Caudate nucleus (tissue), 63 donors: ENCODE measurements at places on chromosomes 1 and 21.

GRCh38 chr1:108182959-108183700 is 17.0 kb downstream of the SLC25A24 start:
- DNase-seq: no peak

GRCh38 chr1:52876843-52877242 is 34.3 kb downstream of the ZYG11A start:
- no peak for DNase-seq

GRCh38 chr1:74713849-74714248 is 19.0 kb downstream of the CRYZ start:
- DNase-seq: no peak

DNA sequence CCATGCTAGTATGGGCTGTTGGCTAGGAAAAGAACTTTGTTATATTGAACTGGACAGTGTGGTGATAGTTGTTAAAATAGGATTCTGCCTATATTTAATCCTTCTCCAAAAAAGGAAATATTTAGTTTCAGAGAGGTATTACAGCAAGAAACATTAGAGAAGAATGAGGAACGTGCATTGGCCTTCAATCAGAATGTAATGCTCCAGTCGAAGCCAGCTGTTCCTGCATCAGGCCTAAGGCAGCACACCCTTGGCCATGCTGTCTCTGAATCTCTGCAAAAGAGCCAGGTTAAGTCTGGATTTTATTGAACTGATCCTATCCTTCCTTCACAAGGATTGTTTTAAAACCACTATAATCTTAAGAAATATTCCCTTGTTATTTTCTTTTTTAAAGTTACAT is 35.3 kb upstream of the RALGPS2 start:
- DNase-seq: no peak

DNA sequence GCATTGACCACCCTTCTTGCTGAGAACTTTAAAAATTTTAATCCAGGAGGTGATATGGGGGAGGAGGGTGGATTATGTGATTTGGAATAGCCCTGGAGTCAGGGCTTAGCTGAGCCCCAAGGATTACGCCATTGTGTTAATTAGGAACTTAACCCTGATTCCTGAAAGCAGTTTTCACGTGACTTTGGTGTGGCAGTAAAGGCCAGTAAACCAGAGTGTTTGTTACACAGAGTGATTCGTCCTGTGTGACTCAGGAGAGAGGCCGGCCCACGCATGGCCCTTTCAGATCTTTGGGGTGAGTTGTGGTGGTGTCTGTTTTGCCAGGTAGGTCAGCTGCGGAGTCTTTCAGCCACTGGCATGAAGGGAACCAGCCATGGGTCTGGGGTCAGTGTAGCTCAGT is 107.6 kb downstream of the NOS1AP start:
- no peak for DNase-seq

DNA sequence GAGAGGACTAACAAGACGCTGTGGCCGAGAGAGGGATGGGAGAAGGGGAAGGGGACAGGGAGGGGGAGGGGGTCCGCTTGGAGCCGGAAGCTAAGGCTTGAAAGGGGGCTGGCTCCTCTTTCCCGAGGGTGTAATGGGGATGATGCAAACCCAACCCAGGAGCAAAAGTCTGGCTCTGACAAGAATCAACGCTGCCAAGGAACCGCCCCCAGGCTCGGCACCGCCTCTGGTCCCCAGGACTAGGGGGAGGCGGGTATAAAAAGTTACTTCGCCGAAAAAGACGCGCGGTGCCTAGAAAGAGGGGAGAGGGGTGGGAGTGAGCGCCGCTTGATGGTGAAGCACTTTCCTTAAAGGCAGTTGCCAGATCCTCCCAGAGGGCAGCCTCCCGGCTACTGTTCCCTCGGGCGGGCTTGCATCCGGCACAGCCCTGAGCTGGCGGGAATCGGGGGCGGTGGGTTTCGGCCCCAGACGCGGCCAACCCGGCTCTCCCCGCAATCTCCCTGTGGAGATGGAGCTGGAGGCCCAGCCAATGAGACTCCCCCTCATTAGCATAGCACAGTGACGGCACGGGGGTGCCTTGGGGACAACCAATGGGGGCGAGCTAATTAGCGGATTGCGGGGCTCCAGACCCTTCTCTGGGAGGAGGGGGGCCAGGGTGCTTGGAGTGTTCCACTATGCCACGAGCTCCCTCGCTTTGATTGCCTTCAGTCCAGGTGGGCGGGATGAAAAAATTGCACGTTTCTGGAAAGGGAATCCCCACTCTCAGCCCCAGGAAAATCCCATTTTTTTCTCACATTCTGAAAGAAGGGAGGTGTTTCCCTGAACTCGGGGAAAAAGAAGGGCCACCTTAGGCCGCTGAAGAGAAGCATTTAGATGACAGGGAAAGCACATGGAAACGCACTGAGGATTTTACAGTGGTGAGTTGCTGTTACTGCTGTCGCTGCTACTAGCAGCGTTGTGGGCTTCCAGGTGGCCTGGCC is at the start of gene KCNT2:
KCNT2 (minus strand) TSS at position 51 of the 980 bp plus-strand sequence. CDS start 131 bp downstream, outside the sequence.
- DNase-seq: no peak

- DNase-seq: no peak
Measured at GRCh38 chr1:27357281-27358037, 9.3 kb downstream of the MAP3K6 start.

DNA sequence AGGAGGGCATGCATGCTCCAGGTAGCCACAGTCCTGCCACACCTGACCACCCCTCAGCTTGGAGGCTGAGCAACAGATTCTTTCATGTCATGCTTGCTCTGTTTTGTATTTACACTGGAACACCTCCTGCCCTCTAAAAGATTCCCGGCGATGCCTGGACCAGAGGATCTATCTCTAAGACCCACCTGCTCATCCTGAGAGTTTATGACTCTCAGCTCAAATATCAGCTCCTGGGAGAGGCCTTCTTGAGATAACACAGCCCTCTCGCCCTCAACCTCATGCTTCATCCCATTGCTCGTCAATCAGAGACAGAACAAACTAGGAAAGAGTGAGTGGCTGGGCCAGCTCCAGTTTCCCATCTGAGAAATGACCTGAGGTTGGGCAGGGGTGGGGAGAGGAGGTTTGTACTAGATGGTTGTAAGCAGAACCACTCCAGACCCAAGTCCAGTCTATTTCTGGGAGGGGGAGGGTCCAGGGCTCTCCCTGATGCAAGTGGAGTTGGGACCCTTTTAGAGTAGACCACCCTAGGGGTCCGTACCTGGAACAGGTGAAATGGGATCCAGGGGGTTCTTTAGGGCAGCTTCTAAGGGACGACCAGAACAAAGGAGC is 524.5 kb downstream of the MATN1 start:
- no peak for DNase-seq

GRCh38 chr1:87515781-87516180 is 187.1 kb downstream of the LMO4 start:
- DNase-seq: no peak

DNA sequence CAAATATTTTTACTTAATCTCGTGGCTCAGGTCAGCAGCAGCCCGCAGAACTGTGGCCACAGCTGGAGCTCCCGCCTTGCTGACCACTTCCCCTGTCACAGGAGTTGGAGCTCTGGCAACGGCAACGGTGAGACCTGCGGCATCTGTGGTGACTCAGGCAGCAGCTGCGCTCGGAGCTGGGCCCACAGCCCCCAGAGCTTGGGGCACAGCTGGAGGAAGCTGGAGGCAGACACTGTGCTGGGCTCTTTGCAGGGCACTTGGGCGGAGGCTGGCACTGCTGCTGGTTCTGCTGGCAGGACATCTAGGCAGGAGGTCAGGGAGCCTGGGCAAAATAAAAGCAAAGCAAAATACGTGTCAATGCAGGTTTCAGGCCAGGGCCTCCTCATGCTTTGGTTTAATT is at the start of gene LCE3A:
LCE3A (minus strand) TSS at position 301 of the 400 bp plus-strand sequence; CDS start at position 301, 0 bp downstream.
- DNase-seq: no peak

DNA sequence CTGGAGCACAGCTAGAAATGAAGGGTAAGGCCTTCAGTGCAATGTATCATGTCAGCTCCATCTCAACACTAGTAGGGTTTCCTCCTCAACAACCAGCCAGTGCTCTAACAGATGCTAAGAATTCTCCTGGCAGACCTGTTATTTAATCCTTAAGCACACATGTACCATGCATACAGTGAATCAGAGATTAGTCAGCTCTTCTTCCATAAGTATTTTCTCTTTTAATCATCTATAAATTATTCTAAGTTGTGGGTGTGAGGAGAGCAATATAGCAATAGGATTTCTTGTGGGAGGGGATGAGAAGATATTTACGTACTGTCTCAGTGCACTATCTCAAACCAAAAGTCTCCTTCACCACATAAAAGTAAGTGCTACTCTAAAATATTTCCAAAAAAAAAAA is 95.3 kb downstream of the COP1 start:
- no peak for DNase-seq
